ENCODE measurements at places on chromosomes 5 and 9.

- DNase-seq: no peak
Measured at GRCh38 chr9:109950710-109951443, 170.9 kb downstream of the PALM2AKAP2 start.

DNA sequence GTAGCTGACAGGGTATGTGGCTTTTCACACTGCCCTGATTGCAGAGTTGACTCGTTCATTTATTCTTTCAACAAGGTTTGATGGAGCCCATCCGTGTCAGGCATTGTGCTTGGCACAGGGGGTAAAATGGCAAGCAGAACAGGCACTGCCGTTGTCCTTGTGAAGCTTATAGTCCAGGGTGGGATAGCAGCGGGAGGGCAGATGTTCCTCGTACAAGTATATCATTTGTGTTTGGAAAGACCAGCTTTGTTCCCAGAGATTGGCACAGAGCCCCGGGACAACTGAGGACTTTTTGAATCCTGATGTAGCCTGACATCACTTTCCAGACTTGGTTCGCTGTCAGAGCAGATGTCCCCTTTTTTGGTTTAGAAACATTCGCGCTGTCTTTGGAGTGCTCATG is 50.9 kb downstream of the MVB12B start:
- peak; percentile 93 for DNase-seq

DNA sequence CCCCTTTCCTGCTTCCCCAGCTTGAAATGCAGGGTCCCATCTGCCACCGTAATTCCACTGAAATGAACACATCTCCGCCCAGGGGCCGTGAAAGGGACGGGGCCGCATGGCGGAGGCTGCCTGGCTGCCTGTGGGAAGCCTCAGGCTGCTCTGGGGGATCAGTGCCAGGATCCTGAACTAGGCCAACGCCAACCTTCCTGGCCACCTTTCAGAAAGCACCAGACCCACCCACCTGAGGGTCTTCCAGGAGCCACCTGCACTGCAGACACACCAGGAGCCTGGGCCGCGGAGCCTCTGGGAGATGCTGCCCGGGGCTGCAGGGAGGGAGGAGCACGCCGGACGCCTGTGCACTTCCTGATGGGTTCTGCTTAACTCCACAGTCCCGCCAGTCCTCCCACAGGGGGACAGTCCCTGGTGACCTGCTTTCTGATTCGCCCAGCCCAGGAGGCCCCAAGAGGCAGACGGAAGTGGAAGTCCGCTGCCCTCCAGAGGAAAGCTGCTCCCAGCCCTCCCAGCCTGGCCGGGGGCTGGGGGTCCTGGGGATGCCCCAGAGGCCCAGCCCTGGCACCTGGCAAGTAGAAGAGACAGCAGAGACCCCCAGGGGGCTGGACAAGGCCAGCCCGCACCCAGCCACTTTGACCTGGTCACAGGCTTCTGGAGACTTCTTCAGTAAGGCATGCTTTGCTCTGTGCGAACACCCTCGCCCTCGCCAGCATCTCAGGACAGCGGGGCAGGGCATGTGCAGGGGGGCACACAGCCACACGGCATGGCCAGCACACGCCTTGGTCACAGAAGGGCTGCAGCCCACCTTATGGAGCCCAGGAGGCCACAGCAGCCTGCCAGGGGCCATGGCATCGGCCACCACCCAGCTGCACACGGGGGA is at the start of gene CARD9:
Gene CARD9 (minus strand): TSS at position 370 of the 883 bp plus-strand sequence. CDS start 1,591 bp downstream, outside the sequence.
- peak; percentile 30 for DNase-seq

GRCh38 chr9:7967093-7967827 is 167.7 kb upstream of the DMAC1 start:
- no peak for DNase-seq

DNA sequence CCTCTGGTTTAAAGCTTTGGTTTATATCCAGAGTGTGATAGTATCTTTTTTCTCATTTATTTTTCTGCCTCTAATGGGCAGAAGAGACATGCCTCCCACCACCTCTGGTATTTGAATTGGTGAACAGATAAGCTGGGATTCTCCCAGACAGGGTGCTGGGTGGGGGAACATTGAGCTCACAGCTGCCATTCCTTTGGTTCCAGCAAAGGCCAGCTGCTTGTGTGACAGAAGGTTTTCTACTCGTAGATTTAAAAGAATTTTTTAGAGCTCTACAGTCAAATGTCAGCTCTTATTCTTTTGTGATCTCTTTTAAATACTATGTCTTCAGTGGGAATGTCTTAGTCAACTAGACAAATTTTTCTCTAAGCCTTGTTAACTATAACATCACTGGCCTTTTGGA is 54.7 kb upstream of the ADAMTS16 start:
- DNase-seq: no peak

- DNase-seq: no peak
Measured at GRCh38 chr5:139243425-139243970, 45.3 kb upstream of the SIL1 start.

- DNase-seq: no peak
Measured at GRCh38 chr5:171855798-171856763, 70.5 kb downstream of the SMIM23 start.

DNA sequence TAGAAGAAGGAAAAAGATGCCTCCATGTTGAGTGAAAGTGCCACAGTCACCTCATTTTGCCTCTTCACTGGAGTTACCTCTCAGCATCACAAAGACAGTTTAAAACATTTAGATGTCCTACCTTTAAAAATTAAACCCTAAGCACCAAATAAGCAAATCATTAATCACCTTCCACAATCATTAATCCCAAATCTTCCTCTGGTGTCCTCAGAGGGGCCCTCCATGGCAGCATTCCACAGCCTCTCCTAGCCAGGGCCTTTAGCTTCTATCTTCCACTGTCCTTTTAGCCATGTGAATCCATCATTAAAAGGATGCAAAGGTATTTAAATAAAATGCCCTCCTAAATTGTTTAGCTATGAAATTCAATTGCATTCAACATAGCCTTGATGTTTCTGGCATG is 310.8 kb downstream of the PDE4D start:
- no peak for DNase-seq

DNA sequence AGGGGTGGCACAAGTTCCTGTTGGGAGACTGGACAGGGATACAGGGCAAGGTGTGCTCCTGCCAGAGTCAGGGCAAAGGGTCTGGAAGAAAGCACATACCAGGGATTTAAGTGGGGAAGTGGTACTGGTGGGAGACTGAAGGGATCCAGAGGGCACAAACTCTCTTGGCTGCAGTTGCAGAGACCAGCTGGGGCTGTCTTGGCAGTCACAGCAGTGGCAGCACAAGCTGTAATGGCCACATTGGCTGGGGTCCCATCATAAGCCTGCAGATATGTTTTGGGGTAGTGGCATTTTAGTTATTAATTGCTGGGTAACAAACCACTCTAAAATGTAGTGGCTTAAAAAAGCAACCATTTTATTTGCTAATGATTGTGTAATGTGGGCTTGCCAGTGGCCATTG is 492.2 kb downstream of the ENC1 start:
- DNase-seq: no peak

GRCh38 chr5:109300367-109300766 is 109.4 kb downstream of the PJA2 start:
- no peak for DNase-seq

- no peak for DNase-seq
Measured at GRCh38 chr5:21910731-21911130, 942.4 kb downstream of the CDH12 start.

- DNase-seq: no peak
Measured at GRCh38 chr5:149166128-149166527, 24.8 kb downstream of the ABLIM3 start.

DNA sequence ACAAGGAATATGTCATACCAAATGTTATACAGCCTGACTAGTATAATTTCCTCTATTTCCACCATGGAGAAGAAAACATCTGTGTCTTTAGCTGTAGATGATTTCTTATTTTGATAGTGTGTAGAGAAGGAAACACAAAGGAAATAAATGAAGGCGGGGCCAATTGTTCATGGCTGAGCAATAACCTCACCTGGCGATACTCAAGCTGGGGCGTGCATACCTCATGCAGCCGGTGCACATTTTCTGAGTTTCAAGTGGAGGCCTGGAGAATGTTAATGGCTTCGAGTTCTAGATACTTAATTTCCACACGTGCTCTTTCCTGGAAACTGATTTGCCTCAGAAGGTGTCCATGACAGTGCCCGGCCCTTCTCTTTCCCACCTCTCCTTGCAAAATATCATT is 127.4 kb upstream of the TAF11L2 start:
- no peak for DNase-seq
